Stimulated activated CD4-positive, alpha-beta T cell treated with anti-CD3 and anti-CD28 coated beads, Interleukin-12 subunit alpha, Interleukin-12 subunit beta, amount 100 ng/mL, for 24 hours (primary cell): ENCODE measurements at places on chromosomes 11 and 22.

GRCh38 chr11:119175493-119176077 lies 7.1 kb downstream of the NLRX1 start:
- DNase-seq: no peak

GRCh38 chr11:19368726-19369375 lies 128.1 kb upstream of the E2F8 start:
- no peak for DNase-seq

GRCh38 chr11:34653851-34654482 lies 33.1 kb downstream of the EHF start:
- no peak for DNase-seq

GRCh38 chr11:105100206-105100605 lies 39.4 kb downstream of the CARD18 start:
- DNase-seq: no peak

DNA sequence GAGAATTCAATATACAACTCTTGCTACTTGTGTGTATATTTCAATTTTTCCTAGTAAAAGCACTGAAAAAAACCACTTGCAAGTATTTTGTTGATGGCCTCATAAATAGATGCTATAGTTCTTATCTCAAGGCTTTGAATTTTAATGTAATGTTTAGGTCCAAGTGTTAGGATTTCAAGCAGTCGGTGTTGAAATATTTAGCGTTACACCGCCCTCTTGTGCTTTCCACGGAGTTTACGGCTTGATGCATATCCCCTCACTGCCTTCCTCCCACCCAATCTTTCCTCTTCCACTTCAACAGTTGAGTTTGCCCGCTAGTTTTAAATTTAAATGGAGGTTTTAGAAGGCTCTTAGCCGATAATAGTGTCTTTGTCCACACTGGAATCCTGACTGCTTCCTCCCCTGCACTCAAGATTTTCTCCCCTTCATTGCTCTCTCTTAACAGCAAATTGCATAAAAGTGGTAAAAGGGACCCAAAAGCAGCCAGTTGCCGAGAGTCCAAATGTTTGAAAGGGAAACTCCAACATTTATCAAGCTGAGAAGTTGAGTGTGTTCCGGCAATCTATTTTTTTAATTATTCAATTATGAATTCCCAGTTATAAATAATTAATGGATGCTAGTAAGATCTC lies 25.9 kb upstream of the HTATIP2 start:
- no peak for DNase-seq

DNA sequence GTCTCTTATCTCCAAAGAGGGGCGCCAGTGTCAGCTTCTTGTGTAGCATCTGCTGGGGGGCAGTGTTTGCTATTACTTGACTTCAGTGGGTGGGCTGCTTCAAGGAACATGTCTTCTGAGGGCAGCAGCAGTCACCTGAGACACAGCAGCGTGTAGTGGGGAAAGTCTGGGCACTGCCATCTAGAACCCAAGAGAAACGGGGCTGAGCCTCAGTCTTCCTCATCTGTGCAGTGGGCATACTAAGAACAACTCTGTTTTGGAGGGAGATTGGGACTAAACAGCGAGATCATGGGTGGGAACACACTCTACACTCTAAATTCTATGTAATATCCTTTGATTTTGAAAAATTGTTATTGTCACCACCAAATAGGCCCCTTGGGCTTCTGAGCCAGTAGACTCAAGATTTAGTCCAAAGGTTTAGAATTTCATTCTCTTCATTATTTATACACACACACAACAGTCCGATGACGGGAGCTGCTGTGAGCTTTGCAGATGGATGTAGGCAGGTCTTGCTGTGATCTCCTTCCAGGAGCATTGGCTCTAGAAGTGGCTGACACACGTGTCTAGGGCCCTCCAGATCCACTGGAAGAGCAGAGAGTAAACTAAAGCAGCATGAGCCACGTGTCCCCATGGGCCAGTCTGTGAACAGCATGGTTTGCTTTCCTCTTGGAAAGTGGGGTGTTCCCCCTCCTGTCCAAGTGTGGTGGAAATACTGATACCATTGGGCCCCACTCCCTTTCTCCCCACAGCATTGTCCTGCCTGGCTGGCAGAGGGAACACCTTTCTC lies 51.8 kb downstream of the TRAF6 start:
- no peak for DNase-seq

- no peak for DNase-seq
Measured at GRCh38 chr11:108703916-108704315, 39.0 kb downstream of the DDX10 start.

GRCh38 chr11:76838678-76839068 lies 22.0 kb upstream of the ACER3 start:
- no peak for DNase-seq

- no peak for DNase-seq
Measured at GRCh38 chr22:44605486-44605885, 96.5 kb upstream of the PRR5 start.

DNA sequence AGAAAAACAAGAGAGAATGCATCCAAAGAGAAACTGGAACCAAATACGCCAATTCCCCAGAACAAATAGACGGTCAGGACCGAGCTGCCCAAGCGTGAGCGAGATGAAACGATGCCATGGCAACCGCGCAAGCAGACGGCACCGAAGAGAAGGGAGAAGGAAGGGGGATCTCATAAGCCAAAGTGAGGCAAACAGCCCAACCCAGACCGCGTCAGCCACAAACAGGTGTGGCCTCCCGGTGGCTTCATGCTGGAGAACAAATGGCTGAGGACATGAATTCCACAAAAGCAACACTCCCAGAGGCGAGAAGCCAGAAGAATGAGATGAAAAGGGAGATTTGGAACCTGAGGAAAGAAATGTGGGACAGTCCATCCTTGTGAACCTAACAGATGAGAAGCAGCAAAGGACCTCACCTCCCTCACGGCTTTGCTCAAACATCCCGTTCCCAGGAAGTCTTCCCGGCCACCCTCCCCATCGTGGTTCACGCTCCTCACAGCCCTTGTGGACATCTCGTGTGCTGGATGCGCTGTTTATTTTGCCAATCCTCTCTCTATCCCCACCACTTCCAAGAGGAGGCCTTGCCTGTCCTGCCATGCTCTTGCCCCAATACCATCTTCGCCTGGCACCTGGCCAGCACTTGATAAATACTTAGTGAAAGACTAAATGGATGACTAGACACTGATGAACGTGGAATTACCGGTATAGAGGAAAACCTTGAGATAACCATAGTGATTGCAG lies 89.1 kb upstream of the RTL6 start:
- DNase-seq: no peak
